Activated T-cell treated with anti-CD3 and anti-CD28 coated beads, Interleukin-2, amount 50 U/mL, for 4 hours (primary cell): ENCODE measurements at places on chromosomes 3 and 15.

GRCh38 chr15:38021259-38021658, 86.8 kb downstream of the TMCO5A start:
- DNase-seq = no peak

GRCh38 chr3:194137008-194137505, 1.1 kb downstream of the HES1 start:
- DNase-seq = peak; percentile 14

GRCh38 chr15:70055601-70056051, 42.1 kb downstream of the TLE3 start:
- no peak for DNase-seq

DNA sequence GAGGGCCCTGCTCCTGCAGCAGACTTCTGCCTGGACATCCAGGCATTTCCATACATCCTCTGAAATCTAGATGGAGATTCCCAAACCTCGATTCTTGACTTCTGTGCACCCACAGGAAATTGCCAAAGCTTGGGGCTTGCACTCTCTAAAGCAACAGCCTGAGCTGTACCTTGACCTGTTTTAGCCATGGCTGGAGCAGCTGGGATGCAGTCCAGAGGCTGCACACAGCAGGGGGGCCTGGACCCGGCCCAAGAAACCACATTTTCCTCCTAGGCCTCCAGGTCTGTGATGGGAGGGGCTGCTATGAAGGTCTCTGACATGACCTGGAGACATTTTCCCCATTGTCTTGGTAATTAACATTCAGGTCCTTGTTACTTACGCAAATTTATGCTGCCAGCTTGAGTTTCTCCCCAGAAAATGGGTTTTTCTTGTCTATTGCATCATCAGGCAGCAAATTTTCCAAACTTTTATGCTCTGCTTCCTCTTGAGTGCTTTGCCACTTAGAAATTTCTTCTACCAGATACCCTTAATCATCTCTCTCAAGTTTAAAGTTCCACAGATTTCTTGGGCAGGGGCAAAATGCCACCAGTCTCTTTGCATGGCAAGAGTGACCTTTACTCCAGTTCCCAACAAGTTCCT, 11.8 kb upstream of the MYO5A start:
- no peak for DNase-seq

DNA sequence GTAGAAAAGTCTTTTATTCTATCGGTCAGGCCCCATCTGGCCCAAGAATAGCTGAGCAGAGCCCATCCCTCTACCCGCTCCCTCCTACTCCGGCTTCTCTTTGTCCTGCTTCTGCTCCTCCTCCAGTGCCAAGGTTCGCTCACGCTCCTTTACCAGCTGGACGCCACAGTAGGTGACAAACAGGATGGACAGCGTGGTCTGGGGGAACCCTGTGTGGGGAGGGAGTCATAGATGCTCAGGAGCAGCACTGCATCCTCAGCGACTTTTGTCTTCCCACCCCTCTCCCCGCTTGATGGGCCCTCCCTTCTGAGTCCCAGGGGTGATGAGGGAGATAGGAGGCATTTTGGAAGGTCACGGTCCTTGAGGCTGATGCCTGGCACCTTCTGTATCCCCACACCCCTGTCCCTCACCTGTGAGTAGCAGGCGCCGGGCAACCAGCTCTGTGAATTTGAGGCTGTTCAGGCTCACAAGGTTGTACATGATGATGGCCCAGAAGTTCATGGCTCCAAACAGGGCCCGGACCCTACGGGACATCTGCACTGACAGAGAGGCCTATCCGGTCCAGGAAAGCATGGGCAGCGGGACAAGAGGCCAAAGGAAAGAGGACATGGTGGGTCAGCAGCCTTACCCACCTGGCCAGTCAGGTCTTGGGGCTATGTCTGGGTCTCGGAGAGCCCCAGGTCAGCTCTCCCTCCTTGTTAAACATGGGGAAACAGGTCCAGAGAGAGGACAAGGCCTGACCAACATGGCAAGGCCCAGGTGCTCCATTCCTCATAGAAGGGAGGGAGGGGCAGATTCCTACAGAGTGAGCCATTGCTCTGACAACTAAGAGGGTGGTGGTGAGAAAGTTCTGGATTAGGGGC, 7.6 kb downstream of the KLHL40 start:
- DNase-seq = peak; percentile 0

DNA sequence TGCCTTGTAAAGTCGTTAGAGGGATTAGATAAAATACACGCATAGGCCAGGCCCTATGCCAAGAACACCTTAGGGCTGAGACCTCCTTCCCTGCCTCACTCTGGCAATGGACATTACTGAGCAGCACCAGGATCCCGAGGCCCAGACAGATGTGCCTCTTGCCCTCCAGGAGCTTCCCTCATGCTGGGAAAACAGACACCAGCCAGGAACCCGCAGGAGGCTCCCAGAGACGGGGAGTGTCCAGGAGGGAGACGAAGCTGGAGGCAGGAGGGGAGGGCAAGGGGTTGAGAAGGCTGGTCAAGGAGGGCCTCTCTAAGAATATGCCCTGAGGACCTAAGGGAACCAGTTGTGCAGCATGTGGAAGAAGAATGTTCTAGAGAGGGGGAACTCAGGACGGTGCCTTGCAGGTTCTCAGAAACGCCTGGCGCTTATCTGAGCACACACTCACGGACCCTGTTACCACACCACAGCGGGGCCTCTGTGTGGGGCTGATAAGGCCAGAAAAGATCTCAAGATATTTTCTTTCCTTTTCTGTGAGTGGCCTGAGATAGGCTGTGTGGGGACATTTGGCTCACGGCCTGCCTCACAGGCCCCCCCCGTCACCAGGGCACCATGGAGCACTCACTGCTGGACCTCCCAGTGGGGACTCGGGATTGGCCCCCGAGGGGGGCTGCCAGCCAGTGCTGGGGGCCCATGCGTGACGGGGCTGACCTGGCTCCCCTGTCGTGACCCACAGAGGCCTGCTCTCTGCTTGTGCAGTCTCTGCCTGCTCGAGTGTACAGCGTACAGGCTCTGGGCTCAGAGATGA, 22.0 kb upstream of the CYP11A1 start:
- no peak for DNase-seq

GRCh38 chr3:114380233-114380651, 86.4 kb downstream of the TIGIT start:
- no peak for DNase-seq

GRCh38 chr3:132174500-132174899, 139.7 kb upstream of the CPNE4 start:
- DNase-seq = no peak

- DNase-seq = no peak
These were observed 20.1 kb downstream of the USP13 start for GRCh38 chr3:179672918-179673317.

DNA sequence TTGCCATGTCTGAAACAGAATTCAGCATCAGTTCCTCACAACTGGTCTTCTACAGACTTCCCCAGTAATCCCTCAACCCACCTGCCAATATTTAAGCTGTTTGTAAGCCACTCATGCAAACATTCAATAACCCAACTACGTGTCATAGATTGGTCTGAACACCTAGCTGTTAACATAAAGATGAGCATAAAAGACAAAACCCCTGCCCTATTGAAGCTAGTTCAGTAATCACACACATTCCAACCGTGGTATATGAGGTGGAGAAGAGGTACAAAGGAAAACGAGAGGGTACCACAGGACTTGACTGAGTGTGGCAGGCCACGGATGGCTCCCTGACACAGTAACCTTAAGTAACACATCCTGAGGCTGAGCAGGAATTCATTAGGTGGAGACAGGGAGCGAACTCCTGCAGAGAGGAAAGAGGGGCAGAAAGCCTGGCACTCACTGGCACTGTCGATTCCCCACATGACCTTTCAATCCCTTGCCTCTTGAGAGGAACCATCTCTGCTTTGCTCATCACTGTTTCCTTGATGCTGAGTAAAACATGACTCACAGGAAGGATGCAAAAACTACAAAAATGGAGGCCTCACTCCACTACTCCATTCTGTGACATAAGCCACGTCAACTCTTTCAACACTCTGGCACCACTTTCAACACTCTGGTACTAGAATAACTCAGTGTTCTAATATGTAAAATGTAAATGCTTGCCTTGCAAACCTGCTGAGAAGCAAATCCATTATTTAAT, 31.3 kb downstream of the RPN1 start:
- DNase-seq = no peak

- no peak for DNase-seq
These were observed at the start of gene SEMA3B for GRCh38 chr3:50268703-50269451. Gene SEMA3B (plus strand): TSS chr3:50269147. CDS start chr3:50269241, 94 bp downstream.

DNA sequence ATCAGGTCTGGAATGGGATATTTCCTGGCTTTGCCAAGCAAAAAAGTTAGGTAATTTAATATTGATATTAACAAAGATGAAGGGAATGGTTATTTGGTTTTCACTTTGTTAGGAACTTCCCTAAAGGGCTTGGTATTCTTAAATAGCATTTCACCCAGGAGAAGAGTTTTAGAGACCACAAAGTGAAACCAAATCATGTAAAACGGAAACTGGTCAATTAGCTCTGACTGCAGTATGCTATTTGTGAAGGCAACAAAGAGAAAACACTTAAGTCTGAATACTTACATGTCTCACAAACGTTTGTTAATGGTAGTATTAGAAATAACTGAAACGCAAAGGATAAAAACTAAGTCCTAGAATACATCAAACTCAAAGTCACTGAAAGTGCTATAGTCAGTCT, 32.4 kb upstream of the SETMAR start:
- no peak for DNase-seq

DNA sequence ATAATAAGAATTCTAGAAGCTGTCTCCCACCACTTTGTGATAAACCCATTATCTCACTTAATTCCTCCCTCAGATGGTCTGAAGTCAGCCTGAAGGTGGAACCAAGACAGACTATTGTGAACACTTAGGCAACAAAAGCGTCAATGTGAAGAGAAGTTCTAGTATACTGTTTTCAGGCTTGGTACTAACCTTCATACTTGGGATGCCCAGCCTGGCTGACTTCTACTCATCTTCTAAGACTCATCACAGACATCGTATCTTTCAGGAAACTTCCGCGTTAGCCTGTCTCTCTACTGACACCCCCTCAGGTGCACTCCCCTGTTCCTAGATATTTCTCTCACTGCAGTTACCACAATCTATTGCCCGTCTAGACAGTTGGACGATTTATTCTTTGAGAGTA, 201.2 kb downstream of the SATB1 start:
- no peak for DNase-seq

DNA sequence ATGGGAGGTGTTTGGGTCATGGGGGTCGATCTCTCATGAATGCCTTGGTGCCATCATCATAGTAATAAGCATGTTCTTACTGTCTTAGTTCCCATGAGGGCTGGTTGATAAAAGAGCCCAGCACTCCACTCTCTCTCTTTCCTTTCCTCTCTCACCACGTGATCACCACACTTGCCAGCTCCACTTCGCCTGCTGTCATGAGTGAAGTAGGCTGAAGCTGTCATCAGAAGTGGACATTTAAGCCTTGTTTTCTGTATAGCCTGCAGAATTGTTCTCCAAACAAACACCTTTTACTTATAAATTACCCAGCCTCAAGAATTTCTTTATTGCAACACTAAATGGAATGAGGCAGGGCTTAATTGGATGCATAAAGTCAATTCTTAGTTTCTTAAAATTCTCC, 6.1 kb downstream of the OR5H1 start:
- DNase-seq = no peak

GRCh38 chr3:135271177-135272025, 476.3 kb downstream of the EPHB1 start:
- no peak for DNase-seq

- no peak for DNase-seq
These were observed 113.3 kb downstream of the SMAD6 start for GRCh38 chr15:66815318-66815717.

DNA sequence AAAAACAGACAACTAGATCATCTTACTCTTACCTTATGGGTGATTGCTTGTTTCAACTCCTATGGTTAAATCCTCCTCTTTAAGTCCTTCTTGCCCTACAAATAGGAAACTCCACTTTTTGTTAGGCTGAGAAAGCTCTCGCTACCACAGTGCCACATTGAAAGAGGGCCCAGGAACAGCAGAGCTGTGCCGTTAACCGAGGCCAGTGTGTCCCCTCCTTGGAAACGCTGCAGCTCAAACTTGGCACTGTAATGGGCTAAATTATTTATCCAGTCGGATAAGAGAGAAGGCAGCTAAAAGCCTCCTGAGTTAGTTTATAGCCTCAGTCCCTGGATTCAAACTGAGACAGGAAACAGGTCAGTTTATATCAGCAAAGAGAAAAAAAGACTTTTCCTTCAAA, 46.1 kb downstream of the KBTBD12 start:
- DNase-seq = no peak

DNA sequence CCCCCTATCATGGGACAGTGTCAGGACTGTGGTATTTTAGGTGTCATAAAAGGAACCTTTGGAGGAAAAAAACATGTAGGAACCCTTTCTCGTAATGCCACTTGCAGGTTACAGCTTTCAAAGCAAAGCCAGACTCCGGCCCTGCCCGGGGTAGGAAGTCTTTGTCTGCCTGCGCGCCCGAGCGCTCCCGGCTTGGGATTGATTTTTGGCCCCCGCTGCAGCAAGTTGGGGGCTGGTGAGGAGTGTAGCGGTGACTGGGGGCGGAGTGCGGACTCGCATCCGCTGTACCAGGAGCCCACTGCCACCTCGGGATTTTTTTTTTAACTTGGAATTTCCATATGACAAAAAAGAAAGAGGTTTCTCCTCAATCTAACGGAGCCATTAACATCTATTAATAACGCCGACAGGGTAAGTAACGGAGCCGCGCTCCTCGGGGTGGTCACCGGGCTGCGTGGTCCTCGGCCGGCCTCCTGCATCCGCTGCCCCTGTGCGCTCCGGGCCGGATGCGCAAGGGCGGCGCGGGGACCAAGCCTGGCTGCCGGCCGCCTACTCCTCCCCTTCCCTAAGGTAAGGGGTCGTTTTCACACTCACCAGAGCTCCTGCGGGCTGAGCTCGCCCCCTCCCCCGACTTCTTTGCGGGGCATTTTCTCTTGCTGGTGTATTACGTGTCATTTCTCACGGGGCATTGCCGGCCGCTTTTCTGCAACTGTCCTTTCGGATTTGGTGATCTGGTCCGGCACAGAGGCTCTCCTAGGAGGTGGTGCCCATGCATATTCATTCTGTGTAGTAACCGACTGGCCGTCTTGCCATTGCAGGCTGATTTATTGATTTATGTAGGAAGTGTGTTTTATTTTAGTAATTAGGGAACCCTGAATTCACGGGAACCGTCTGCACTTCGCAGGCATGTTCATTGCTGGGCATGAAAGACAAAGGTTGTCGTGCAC, 219.8 kb upstream of the TOPAZ1 start:
- DNase-seq = no peak

- DNase-seq = no peak
These were observed 16.6 kb downstream of the CD200 start for GRCh38 chr3:112349557-112349956.

DNA sequence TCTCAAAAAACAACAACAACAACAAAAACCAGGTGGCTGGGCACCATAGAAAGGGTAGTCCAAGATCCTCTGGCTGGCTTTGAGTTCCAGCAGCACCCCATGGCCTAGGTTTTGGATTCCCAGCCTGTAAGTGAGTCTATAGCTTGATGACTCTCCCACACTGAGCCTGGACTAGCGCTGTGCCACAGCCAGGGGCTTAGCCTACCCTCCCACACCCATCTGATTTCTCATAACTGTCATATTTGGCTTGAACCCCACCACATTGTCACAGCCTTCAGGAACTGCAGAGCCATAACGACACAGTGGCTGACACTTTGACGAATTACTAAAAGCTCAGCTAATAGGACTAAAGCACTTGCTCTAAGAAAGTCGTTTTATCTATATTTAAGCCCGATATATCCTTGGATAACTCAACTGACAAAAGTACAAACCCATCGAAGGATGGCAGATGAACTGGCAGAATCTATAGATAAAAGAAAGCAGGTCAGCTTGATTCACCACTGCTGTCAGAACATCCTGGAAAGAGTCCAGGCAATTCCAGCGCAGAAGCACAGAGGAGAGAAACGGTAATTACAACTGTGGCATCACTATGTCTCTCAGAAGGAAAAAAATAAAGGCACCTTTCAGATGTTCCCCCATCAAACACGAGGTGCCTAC, 62.1 kb downstream of the HOMER2 start:
- DNase-seq = no peak
